Central memory CD4-positive, alpha-beta T cell (primary cell): ENCODE measurements at places on chromosomes 7 and 10.

GRCh38 chr10:97096261-97097083 is 89.3 kb downstream of the SLIT1 start:
- DNase-seq, result no peak

- DNase-seq, result no peak
Measured at GRCh38 chr7:113880559-113880958, 38.2 kb downstream of the PPP1R3A start.

DNA sequence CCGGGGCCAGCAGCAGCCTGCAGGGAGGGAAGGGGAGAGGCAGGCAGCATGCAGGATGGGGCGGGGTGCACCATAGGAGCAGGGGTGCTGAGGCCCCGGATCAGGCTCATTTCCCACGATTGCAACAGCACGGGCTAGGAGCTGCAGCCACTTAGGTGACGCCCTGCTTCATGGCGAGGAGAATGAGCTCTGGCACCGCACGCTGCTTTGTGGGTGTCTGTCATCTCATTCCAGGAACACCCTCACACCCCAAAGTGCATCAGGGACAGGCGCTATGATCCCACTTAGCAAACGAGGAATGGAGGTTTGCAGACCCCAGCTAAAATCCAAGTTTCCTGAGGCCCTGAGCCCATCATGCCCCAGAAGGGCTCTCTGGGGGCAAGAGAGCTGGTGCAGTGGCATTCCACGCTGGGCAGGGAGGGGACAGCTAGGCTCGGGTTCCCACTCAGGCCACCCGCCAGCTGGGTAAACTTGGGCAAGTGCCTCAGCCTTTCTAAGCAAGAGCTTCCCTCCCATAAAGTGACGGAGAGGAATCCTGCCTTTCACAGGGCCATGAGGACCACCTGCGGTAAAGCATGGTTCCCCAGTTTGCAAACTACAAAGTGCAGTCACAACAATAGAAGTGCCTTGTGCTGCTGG is 9.3 kb downstream of the KCNH2 start:
- DNase-seq, result no peak

- no peak for DNase-seq
Measured at GRCh38 chr10:117723343-117723742, 180.8 kb downstream of the EMX2 start.

DNA sequence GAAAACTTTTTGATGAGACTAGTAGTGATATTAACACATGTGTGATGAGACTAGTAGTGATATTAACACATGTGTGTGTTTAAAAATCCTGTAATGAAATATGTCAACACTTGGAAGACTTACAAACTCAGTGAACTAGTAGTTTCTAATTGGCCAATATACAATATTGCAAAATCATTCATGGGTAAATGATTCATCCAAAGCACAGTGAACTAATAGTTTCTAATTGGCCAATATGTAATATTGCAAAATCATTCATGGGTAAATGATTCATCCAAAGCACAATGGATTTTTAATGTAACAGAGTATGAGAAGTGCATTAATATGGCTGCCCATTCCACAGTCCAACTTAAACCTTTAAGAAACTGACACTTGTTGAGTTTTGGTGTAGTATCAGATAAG is 77.8 kb downstream of the ATAD1 start:
- DNase-seq, result no peak

GRCh38 chr7:1093502-1093843 is 5.6 kb downstream of the GPER1 start:
- DNase-seq, result no peak

DNA sequence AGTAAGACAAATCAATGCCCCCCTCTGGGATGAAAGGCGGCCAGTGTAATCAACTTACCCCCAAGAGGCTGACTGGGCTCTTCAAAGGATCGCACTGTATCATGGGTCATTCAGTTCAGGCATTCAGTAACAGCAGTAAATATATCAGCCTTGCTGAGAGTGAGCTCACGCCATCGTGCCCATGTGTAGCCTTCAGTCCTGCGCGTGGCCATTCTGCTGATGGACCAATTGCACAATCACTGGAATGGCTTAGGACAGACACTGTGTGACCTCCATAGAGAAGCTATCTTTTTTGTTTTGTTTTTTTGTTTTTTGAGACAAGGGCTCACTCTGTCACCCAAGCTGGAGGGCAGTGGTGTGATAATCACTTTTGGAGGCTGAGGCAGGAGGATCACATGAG is 9.1 kb upstream of the PRKRIP1 start:
- DNase-seq, result no peak

DNA sequence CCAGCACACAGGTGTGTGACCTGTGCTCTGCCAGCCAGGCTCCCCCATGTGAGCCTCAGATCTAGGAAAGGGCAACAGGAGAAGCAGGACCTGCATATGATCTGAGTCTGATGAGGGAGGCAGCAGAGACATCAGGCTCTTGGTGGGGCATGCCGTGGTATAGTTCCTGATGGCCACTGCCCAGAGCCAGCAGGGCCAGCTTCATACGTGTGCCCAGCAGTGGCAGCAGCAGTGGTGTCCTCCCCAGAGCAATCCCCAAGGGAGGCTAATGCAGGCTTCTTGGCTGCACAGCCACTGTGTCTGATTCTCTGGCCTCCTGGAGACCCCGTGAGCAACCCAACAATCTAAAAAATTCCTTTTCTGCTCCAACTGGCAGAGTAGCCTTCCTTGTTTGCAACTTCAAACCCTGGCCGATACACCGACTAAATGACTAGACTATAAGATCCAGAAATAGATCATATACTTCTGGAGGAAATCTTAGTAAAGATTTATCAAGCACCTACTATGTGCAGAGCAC is 230.6 kb upstream of the ZMIZ1 start:
- DNase-seq, result no peak

- peak; percentile 78 for DNase-seq
Measured at GRCh38 chr10:6542999-6543430, 37.1 kb downstream of the PRKCQ start.

DNA sequence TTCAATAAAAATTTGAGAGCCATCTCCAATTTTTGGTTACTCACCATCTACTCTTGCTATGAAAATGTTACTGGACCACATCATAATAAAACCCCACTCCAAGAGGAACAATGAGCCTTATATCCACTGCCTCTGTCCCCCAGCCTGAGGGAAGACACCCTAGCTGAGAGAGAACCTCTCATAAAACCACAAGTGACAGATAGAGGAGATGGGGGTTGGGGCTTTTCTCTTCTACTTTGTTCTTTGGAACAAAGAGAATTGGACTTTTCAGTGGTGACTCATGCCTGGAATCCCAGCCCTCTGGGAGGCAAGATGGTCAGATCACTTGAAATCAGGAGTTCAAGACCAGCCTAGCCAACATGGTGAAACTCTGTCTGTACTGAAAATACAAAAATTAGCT is 27.6 kb upstream of the TAS2R16 start:
- no peak for DNase-seq

DNA sequence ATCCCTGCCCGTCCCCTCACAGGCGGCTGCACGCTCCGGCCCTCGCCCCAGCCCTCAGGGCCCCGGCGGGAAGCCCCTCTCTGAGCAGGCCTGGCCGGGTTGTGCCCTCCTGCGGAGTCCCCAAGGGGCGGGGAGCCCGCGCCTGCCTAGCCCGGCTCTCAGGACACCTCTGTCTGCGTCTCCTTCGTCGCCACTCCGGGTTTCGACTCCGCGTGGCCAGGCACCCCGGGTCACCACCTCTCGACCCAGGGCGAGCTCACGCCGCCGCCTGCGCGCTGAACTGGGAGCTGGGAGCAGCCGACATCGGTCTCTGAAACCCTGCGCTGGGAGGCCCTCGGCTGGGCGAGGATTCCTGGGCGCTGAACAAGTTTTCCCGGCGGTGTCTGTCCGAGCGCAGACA is 6.2 kb upstream of the OGDHL start:
- no peak for DNase-seq

GRCh38 chr7:82539969-82540368 is 96.4 kb upstream of the CACNA2D1 start:
- DNase-seq, result no peak

DNA sequence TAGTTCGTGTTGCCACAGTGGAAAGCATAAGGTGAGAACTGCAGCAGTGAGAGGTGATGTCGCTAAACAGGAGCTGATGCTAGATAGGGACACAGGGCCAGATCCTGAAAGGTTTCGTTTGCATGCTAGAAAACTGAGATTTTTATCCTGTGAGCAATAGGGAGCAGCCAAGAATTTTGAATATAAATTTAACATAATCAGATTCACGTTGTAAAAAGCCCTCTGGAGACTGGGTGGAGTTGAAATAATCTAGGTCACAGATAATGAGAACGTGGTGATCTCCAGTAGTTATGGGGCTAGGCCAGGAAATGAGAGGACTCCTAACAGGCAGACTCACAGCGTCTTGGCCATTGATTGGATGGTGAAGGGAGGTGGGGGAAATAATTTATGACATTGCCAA is 92.1 kb upstream of the IMMP2L start:
- no peak for DNase-seq

DNA sequence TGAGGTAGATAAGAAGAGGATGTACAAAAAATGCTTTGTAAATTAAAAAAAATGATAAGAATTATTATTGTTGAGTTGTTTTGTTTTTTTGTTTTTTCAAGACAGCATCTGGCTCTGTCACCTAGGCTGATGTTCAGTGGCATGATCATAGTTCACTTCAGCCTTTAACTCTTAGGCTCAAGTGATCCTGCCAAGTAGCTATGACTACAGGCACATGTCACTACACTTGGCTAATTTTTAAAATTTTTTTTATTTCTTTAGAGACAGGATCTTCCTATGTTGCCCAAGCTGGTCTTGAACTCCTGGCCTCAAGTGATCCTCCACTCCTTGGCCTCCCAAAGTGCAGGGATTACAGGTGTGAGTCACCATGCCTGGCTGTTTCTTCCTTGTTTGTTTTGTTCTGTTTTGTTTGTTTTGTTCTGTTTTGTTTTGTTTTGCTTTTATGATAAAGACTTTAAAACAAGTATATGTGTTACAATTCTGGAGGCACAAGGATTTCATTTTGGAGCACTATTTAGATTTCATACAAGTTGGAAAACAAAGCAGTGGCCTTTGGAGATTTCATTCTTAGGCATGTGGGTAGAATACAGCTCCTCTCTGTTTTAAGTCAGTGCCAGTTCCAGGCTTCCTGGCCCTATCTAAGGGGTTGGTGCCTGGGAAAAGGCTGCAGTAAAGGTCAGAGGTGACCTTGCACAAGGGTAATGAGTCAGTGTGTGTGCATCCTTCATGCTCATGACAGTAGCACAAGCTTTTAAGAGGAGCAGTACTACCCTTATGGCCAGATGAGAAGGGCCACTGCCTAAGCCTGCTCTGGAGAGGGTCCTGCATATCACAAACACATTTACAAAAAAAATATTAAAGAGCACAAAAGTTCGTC is 17.9 kb downstream of the FGFBP3 start:
- DNase-seq, result no peak

GRCh38 chr10:4590807-4591206 is 235.2 kb upstream of the AKR1E2 start:
- DNase-seq, result no peak

DNA sequence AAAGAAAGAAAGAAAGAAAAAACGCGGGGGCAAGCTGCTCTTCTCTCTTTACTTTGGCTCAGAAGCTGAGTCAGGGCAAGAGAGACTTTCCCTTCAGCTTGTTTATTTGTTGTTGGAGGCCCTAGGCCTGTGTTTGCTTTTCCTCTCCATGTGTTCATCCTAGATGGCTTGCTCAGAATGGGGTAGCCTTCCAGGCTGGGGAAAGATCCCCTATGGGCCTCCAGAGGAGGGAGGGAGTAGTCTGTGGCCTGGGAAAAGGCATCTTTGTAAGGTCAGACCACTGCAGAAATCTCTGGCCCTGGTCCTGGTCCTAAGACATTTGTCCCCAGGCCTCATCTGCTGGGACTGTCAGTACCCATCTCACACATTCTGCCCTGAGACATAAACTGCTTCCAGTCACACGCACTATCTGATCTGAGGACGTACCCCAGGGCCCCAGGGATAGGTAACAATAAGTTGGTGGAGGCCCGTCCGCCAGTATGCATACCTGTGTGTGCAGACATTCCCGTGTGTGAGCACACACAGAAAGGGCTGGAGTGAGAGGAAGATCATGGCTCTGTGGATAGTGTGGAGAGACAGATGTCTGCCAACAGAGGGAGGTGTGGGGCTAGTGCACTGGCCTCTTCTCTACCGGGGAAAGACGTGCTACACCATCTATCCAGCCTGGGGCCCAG is 4.9 kb upstream of the SCD start:
- DNase-seq, result peak; percentile 4

DNA sequence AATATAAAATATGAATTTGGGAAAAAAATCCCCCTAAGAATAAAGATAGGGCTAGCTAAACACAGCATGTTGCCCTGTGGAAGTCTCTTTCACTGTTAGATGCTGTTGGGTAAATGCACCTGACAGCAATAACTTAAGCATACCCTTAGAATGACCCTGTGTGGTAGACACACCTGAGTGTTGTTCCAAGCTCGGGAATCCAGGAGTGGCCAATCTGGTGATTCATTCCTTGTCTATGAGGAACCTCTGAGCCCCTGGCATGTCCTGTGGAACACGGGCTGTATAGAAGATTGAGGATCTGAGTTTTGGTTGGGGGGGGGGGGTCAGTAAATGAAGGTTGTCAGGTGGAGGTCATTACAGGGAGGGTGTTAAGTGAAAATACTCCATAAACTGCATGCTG is 730.0 kb upstream of the IGFBP3 start:
- no peak for DNase-seq

DNA sequence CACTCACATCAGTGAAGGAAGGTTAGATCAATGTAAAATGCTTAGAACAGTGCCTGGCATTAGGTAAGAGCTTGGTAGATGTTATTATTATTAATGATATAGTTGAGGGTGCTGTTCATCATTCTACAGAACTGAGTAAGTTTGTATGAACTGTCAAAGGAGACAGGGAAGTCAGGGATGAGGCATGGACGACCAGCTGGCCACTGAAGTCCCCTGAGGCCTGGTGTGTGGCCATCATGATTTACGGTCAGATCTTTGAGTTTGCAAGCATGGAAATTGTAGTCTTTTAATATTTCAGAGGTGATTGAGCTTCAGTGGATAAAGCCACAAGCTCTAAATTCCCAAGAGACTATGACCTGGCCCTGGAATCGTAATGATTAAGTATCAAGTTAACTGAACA is 6.9 kb downstream of the ARMC3 start:
- no peak for DNase-seq

DNA sequence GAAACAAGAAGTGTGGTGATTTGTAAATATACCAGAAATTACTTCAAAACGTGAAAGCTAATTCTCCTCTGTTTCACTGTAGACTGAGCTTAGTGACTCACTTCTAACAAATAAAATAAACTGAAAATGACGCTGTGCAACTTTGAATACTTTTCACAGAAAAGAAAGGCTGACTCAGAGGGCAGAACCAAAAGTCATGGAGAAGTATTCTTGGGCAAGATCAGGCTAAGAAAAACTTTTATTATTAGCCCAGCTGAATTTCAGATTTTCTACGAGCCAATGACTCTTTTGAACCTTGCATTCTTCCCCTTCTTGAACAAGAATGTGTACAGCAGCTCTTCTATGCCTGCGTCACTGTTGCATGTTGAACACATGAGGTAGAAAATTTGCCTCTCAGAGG is 527.3 kb upstream of the GHITM start:
- DNase-seq, result no peak
